ENCODE measurements at places on chromosomes 12 and 14.
A peak's percentile ranks its signal among the peaks of the same experiment; 100 is the strongest.

GRCh38 chr14:66069036-66069435 is 417.1 kb upstream of the CCDC196 start:
- DNase-seq: no peak

DNA sequence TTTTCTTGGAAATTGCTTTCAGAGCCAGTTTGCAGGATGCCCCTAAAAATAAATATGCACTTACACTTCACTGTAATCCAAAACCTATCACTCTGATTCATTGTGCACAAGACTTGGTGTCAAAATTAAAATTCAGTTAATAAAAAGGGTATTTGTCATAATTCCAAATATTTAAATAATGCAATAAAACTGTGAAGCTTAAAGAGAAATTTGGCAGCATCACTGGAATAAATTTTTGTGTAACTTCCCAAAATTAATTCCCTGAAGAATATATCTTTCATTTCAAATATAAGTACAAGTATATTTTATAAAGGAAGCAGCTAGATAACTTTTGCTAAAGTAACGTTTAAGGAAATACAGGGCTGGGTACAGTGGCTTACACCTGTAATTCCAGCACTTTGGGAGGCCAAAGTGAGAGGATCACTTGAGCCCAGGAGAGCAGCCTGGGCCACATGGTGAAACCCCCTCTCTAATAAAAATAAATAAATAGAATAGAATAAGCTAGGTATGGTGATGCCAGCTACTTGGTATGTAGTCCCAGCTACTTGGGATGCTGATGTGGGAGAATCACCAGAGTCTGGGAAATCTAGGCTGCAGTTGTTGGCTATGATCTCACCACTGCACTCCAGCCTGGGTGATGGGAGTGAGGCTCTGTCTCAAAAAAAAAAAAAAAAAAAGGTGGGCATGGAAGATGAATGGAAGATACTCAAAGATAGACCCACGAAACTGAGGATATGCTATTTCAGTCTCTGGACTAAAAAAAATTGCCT is 233.8 kb downstream of the FBXL14 start:
- no peak for DNase-seq

DNA sequence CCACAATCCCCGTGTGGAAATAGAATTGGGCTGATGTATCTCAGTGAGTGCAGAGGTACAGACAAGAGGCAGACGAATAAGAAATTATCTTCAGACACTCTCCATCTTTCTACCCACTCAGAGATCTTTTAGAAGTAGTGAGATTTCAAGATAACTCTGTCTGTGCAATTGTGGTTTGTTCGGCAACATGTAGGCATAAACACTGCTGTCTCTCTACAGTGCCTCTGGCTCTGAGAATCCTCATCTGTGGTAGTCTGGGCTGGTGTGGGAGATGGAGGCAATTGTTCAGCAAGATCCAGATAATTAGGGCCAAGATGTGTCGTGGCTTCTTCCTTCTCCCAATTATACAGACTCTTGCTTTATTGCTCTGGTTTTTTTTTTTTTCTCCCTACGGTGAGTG is 3.1 kb downstream of the HOXC13 start:
- no peak for DNase-seq

DNA sequence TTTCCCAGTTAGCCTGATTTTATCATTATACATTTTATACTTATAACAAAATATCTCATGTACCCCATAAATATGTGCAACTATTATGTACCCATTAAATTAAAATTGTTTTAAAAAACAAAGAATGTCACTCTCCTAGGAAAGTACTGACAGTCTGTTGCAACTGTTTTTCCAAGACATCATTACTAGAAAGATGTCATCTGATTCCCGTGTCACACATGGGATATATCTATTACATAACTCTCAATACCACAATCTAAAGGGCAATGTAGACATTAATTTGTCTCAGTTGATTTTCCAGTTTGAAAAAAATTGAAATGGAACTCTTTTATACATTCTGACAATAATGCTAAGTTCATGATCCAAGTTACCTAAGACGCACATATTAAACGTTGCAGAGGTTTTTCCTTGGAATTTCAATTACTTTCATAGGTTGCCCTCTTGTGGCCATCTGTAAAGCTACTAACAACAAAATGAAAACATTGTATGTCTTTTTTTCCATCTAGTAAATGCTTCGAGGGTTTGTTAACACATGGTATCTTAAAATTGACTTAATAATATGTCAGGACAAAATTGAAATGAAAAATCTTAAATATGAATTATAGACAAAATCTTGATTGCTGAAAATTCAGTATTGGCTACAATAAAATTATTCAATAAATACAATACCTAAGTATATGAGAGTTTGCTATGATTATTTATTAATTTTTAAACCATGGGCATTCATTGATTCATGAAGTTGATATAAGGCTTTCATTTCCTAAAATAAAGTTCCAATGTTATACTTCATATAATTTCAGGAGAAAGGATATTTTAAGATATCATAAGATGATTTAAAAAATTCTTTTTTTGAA is 131.6 kb downstream of the PPFIA2 start:
- DNase-seq: no peak

- DNase-seq: no peak
Measured at GRCh38 chr14:53458368-53458814, 305.3 kb upstream of the DDHD1 start.

DNA sequence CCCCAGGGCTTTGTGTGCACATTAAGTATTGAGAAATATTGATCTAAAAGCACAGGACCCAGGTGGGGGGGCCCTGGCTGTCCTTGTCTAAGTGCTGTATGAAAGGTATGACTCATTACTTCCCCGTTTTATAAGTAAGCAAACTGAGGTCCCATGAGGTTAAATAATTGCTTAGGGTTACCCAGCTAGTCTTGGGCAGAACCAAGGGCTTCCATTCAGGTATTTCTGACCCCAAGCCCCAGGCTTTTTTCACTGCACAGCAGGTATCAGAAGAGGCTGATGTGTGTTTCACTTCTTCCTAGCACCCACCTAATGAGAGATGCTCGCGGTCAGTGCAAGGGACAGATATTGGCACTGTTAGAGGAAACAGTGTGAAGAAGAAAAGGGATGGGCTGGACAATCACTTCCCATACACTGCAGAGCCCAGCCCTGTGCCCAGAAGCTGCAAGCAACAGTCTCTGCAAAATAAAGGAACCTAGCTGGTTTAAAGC is 4.7 kb upstream of the TC2N start:
- no peak for DNase-seq

GRCh38 chr14:87407344-87407743 is 585.6 kb downstream of the GALC start:
- DNase-seq: no peak

- no peak for DNase-seq
Measured at GRCh38 chr14:63443988-63444387, 99.2 kb downstream of the PPP2R5E start.

DNA sequence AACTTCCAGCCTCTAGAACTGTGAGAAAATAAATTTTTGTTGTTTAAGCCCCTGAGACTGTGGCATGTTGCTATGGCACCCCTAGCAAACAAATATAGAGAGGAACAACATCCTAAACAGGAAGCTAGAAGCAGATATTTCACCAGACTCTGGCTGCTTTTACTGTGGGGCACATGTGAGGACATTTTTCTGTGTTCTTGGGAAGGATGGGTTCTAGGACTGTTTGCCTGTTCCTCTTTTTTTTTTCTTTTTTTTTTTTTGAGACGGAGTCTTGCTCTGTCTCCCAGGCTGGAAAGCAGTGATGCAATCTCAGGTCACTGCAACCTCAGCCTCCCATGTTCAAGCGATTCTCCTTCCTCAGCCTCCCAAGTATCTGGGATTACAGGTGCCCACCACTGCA is 4.2 kb upstream of the HRK start:
- no peak for DNase-seq

GRCh38 chr14:50830932-50831725 is at the start of gene NIN:
TSS of gene NIN (minus strand) at chr14:50831162. CDS start at chr14:50822056, 9,106 bp downstream.
- peak; percentile 64 for DNase-seq

Data from stimulated activated CD8-positive, alpha-beta memory T cell treated with anti-CD3 and anti-CD28 coated beads, Interleukin-12 subunit alpha, Interleukin-12 subunit beta, amount 100 ng/mL, for 4 hours (primary cell).